ENCODE measurements at places on chromosomes 6 and 20. TPM values are rescaled to one million over a fixed set of nuclear protein-coding genes. Genes with fewer than 3 reads are reported as not detected.

The TFAP2D gene
- not detected for total RNA-seq

DNA sequence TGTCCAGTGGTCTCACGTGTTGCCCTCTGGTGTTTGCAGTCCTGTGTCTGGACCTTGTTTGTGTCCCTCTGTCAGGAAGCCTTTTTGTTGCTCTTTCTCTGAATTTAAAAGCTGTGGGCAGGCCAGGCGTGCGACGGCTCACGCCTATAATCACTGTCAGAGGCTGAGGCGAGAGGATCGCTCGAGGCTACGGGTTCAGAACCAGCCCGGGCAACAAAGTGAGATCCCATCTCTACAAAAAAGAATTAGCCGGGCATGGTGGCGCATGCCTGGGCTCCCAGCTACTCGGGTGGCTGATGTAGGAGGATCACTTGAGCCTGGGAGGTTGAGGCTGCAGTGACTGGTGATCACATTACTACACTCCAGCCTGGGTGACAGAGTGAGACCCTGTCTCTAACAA, 28.5 kb downstream of the OSBPL2 start:
- DNase-seq, result no peak
- H3K36me3 ChIP-seq, result peaks cover 9% of the 10 kb centered on the region
- H3K27ac ChIP-seq, result no peak overlapping the region
- H3K27me3 ChIP-seq, result no peaks in the 10 kb centered on the region
- H3K4me3 ChIP-seq, result no peak overlapping the region

The OPRL1 gene
- 1.0 TPM for total RNA-seq

GRCh38 chr20:58790454-58790853, 60.2 kb downstream of the GNAS-AS1 start:
- no peaks in the 10 kb centered on the region for H3K27me3 ChIP-seq
- H3K4me1 ChIP-seq, result no peaks in the 10 kb centered on the region
- no peaks in the 10 kb centered on the region for H3K36me3 ChIP-seq
- DNase-seq, result no peak
- no peak overlapping the region for H3K4me3 ChIP-seq
- no peak overlapping the region for H3K27ac ChIP-seq

Measured in body of pancreas (tissue), 4 donors.